ENCODE measurements at places on chromosomes 3 and 15.
A peak's percentile ranks its signal among the peaks of the same experiment; 100 is the strongest.

DNA sequence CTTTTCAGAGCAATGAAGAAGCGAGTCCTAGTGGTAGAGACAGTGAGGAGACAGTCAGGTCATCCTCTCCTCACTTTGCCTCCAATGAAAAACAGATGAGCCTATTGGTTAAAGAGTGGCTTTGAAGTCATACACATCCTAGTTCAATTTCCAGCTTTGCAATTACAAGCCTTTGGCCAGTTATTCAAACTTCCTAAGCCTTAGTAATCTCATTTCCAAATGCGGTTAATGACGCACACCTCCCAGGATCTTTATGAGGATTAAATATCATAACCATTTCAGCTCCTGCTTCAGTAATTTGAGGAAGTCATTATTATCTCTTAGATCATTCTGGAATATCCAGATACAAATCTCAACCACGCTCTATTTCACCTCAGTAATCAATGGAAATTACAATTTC, 10.0 kb upstream of the ST6GAL1 start:
- no peaks in the 10 kb centered on the region for H3K36me3 ChIP-seq
- H3K4me1 ChIP-seq: peaks cover 24% of the 10 kb centered on the region
- H3K4me3 ChIP-seq: no peak overlapping the region
- DNase-seq: no peak

- no peak overlapping the region for H3K4me3 ChIP-seq
- peak overlapping the region; percentile 54 for H3K27ac ChIP-seq
- peaks cover 35% of the 10 kb centered on the region for H3K4me1 ChIP-seq
- H3K36me3 ChIP-seq: peaks cover 60% of the 10 kb centered on the region
- peak; percentile 40 for DNase-seq
These were observed 204.0 kb downstream of the PLCL2 start for GRCh38 chr3:17088602-17089313.

GRCh38 chr15:54197995-54198394, 219.8 kb downstream of the UNC13C start:
- H3K4me1 ChIP-seq: no peaks in the 10 kb centered on the region
- no peaks in the 10 kb centered on the region for H3K36me3 ChIP-seq
- no peak overlapping the region for H3K4me3 ChIP-seq

DNA sequence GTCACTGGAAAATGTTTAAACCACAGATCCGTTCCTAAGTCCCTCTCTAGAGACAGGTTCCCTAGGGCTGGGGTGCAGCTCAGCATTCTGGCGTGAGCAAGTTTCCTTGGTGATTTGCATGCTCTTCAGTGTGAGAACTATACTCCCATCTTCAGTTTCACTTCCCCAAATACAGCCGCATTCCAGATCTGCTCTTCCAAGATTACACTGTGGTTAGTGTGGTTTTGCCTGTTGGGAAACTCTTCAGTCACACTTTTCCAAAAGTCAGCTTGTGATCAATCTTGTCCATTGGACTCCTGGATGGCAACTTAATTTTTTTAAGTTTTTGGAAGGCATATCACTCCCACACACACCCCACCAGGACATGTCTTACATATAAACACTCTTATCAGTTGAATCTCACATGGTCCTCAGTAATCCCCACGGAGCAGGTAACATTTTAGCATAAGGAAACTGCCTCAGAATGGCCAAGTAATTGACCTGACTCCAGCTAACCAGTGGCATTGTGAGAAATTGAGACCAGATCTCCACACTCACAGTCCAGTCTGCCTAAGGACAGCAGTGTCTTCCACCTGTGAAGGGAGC, 33.5 kb upstream of the PTPN23 start:
- no peaks in the 10 kb centered on the region for H3K27me3 ChIP-seq
- no peak overlapping the region for H3K27ac ChIP-seq
- no peak overlapping the region for H3K4me3 ChIP-seq
- DNase-seq: no peak

DNA sequence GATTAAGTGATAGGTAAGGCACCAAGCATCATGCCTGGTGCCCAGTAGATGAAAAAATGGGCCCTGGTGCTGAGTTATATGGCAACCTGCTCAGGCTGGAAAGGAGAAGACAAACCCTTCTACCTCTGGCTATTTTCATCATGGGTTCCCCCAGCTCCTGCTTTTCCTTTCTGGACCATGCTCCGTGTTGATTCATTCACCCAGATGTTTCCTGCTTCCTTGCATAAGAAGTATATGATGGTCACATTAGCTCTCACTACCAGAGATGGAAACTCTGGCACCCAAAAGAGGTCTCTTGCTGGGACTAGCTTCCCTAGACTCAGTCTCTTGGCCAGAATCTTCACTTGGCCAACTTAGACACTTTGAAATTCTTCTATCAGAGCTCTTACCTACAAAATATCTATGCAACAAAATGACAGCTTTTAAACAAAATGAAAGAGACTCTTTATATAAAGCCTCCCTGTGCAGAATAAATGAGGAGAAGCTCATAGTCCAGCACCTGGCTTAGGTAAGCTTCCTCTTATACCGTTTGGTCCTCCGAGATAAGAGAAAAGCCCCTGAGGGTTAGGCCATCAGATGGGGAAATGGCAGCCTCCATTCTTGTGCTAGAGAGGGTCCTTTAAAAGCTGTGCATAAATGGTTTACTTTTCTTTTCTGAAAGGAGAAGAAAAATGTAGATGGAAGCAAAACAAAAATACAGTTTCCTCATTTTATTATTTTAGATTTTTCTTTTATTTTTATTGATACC, 46.8 kb upstream of the MCF2L2 start:
- H3K27me3 ChIP-seq: no peaks in the 10 kb centered on the region
- no peak overlapping the region for H3K27ac ChIP-seq
- no peaks in the 10 kb centered on the region for H3K36me3 ChIP-seq
- DNase-seq: no peak
- peaks cover 1% of the 10 kb centered on the region for H3K4me1 ChIP-seq
- no peak overlapping the region for H3K4me3 ChIP-seq

DNA sequence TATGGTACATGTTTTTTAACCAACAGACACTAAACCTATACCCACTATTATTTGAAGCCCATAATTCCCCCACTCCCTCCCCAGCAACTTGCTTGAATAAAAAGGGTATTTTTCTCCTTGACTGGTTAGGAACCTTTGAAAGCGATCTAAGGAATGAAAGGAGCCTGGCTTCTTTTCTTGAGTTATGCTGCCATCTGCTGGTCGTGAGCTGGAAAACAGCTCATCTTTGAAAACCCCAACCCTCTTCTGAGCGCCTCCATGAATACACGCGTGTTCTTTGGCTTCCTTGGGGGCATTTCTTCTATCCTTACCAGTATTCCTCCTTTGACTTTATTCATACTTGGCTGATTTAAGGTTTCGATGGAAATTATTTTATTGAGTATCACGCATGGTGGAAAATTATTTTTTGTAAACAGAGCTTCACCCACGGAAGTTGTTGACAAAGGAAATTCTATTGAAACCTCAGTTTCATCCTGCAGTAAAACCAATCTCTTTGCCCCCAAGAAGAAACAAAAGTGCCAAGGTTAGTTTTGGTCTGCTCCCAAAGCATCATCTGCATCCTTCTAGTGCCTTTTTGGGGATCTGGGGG, 171.6 kb downstream of the SV2B start:
- peaks cover 23% of the 10 kb centered on the region for H3K27me3 ChIP-seq
- peak overlapping the region; percentile 29 for H3K4me3 ChIP-seq
- H3K36me3 ChIP-seq: no peaks in the 10 kb centered on the region
- no peak overlapping the region for H3K27ac ChIP-seq

DNA sequence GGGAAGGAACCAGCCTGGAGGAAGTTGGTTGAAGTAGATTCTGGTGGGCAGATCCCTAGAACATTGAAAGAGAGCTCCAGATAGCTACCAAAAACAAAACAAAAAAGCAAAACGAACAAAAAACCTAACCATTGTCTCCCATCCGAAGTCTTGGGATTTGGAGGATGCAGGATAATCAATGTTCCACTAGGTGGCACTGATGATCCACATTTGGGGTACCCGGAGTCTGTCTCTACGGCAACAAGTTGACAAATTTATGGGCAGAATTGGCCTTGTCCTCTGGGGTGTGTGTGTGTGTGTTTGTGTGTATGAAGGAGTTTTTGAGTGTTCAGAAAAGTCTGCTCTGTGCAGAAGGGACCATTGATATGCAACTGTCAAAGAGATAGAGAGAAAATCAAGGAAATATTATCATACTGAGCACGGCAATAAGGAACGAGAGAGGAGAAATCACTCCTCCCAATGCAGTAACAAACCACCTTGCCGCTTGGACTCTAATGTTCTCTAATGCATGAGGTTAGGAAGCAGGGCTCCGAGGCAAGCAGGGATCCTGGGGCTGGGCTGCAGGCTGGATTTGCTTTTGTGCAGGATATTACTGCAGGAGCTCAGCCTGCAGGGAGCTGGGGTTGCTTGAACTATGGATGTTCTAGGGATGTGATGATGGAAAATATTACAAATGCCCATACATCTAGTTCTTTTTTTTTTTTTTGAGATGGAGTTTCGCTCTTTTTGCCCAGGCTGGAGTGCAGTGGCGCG, 59.8 kb upstream of the KLHL25 start:
- no peak overlapping the region for H3K27ac ChIP-seq
- no peak overlapping the region for H3K4me3 ChIP-seq
- no peaks in the 10 kb centered on the region for H3K36me3 ChIP-seq
- DNase-seq: no peak

DNA sequence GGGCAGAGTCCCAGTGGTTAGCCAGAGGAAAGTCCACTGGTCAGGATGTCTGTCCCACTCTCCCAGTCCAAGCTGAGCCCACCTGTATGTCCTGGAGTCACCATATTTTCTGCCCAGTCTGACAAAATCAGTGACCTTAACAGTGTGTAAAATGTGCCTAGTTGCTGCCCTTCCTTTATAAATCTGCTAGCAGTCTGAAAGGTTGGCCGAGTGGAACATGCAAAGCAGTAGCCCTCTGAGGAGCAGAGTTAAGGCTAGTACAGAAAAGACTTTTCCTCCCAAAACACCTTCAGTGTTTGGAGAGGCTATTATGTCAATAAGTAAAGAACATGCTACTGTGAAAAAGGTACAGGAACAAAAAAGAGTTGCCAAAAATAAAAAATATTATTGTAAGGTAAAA, 15.3 kb downstream of the TTC21A start:
- peaks cover 12% of the 10 kb centered on the region for H3K4me1 ChIP-seq
- no peak for DNase-seq
- H3K27ac ChIP-seq: no peak overlapping the region
- H3K4me3 ChIP-seq: no peak overlapping the region
- H3K36me3 ChIP-seq: no peaks in the 10 kb centered on the region

- no peaks in the 10 kb centered on the region for H3K36me3 ChIP-seq
- H3K4me1 ChIP-seq: peaks cover 37% of the 10 kb centered on the region
- peak; percentile 40 for DNase-seq
- peak overlapping the region; percentile 17 for H3K4me3 ChIP-seq
These were observed 20.0 kb upstream of the CMTM7 start for GRCh38 chr3:32371461-32372212.

- H3K4me3 ChIP-seq: no peak overlapping the region
- peaks cover 41% of the 10 kb centered on the region for H3K27me3 ChIP-seq
- peaks cover 17% of the 10 kb centered on the region for H3K4me1 ChIP-seq
- H3K27ac ChIP-seq: no peak overlapping the region
These were observed 10.6 kb downstream of the CCR9 start for GRCh38 chr3:45896956-45897355.

DNA sequence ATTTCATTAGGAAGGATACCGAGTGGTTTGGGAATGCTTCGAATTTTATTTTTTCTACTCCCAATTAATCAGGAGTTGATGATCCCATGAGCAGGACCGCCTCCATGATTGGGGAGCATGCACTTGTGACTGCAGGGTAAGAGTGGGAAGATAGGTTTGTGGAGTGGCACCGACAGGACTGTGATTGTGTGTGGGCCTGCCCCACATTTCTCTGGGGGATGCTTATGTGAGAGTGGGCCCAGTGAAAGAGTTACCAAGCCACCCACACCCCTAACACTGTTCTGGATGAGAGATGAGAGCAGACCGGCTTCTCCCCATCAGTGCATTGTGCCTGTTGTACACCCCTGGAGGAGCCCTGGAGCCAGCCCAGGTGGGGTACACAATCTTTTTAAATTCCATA, 76.7 kb downstream of the LHFPL4 start:
- H3K27me3 ChIP-seq: no peaks in the 10 kb centered on the region
- no peak for DNase-seq
- peaks cover 95% of the 10 kb centered on the region for H3K36me3 ChIP-seq
- peak overlapping the region; percentile 59 for H3K27ac ChIP-seq
- peaks cover 2% of the 10 kb centered on the region for H3K4me1 ChIP-seq

DNA sequence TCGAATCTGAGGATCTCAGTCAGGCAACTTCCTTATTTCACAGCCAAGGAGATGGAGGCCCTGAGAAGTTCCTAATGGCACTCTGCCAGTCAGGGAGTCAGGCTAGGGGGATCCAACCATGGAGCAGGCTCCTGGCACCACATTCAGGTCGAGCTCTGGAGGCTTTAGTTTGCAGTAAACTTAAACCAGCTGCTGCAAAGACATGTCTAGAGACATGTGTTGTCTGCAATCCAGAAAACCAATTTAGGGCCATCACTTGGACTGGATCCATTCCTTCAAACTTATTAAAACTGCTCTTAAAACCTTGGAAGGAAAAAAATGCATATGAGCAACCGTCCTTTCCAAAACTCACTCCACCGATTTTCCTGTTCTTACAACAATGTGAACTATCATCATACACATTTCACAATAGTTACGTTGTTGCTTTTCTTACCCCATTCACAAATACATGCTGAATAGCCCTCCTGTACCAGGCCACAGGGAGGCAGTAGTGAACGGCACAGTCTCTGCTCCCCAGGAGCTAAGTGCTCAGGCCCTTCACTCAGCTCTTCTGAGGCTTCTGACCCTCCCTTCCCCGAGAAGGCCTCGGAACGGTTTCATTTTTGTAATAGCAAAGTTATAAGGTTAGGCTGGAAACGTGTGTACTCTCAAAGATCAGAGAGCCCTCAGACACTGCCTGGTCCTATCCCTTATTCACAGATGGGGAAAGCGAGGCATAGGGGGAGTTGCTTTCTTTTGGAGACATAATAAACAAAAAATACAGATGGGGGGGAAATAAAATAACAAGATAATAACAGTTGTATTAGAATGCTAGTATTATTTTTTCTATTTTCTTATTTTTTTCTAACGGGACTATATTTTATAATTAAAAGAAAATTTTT, 20.1 kb downstream of the RFT1 start:
- peak; percentile 47 for DNase-seq
- peaks cover 72% of the 10 kb centered on the region for H3K36me3 ChIP-seq
- H3K27ac ChIP-seq: peak overlapping the region; percentile 90
- H3K4me3 ChIP-seq: no peak overlapping the region

- no peak overlapping the region for H3K27ac ChIP-seq
- DNase-seq: no peak
- no peaks in the 10 kb centered on the region for H3K27me3 ChIP-seq
- no peak overlapping the region for H3K4me3 ChIP-seq
- H3K36me3 ChIP-seq: no peaks in the 10 kb centered on the region
- peaks cover 49% of the 10 kb centered on the region for H3K4me1 ChIP-seq
These were observed 237.8 kb downstream of the UACA start for GRCh38 chr15:70525551-70525950.

DNA sequence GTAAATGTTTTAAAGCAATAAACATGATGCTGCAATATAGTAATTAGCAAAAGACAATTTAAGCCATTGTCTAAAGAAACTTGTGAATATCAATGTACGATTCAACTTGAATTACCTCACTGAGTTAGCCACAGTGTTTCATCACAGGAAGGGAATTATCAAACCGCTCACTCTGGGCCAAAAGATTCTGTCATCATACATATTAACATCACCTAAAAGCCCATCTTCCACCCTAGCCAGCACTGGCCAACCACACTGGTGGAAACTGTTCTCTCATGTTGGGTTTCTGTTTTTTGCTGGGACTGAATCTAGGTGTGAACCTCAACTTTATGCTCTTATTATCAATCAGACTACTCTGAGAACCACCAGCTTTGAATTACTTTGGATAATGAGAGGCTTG, 497.7 kb upstream of the THBS1 start:
- no peaks in the 10 kb centered on the region for H3K36me3 ChIP-seq
- no peak for DNase-seq
- no peaks in the 10 kb centered on the region for H3K4me1 ChIP-seq
- no peak overlapping the region for H3K4me3 ChIP-seq
- no peak overlapping the region for H3K27ac ChIP-seq

Data from activated T-cell treated with anti-CD3 and anti-CD28 coated beads, Interleukin-2, amount 50 U/mL, for 24 hours (primary cell).